Transverse colon (tissue), 4 donors: ENCODE measurements at places on chromosomes 2 and 18. TPM values are rescaled to one million over a fixed set of nuclear protein-coding genes. Genes with fewer than 3 reads are reported as not detected.

- peak; percentile 21 for DNase-seq
Observed at GRCh38 chr18:12373116-12373770, 3.8 kb downstream of the AFG3L2 start.

GRCh38 chr2:179435000-179435399, 170.4 kb upstream of the SESTD1 start:
- DNase-seq = no peak

- DNase-seq = no peak
Observed at GRCh38 chr2:97991081-97991856, 4.5 kb downstream of the TMEM131 start.

- no peak for DNase-seq
Observed at GRCh38 chr2:60000686-60001085, 552.8 kb downstream of the BCL11A start.

DNA sequence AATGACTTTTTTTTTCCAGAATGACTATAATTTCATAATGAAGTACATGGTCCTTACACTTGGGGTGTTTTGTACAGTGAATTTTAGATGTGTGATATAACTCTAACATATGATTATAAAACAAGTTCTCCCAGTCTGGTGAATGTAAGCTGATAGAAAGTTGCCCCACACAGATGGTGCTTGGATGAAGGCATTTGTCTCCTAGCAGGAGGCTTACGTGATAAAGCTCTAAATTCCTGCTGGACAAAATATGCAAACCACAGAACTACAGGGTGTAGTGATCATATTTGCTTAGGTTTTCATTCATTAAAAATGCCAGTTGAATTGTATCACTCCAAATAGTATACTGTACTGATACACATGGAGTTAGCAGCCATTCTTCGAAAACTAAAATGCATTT, 85.5 kb downstream of the DSC3 start:
- no peak for DNase-seq

DNA sequence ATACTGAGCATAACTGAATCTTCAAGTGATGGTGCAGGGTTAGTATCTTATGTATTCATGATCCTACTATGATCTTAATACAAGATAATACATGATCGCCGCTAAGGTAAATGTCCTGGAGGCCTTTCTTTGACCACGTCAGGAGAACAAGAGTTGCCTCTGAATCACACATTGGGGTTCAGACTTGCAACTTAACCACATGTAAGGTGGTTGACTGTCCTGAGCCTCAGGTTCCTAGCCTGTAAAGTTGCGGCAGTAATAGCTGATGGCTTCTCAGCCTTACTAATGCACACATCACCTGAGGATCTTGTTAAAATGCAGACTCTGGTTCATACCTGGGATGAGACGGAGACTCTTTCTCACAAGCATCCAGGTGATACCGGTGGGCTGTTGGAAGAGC, 112.5 kb downstream of the MGAT5 start:
- no peak for DNase-seq

DNA sequence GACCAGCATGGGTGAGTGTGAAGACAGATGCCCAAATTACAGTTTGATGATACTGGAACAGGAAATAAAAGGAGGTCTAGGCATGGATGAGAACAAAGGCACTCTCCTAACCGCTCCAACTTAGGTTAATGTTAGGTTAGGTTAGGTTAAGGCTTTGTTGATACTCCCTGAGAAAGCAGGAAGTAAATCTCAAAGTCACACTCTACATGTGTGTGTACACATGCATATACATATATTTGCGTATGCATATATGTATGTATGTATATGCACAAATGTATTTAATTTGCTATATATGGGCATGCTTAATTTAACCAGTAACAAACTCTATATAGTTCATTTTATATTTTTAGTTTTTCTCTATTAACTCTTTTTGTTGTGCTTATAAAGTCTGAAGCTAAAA, 139.3 kb downstream of the UPP2 start:
- no peak for DNase-seq

The CDH7 gene
- not detected for total RNA-seq

The CHRNG gene
- total RNA-seq = not detected

The IL18R1 gene
- 1.8 TPM for total RNA-seq

The CNGA3 gene
- total RNA-seq = 1.6 TPM

The CGREF1 gene
- total RNA-seq = not detected
